Thyroid gland (tissue), 4 donors: ENCODE measurements at places on chromosomes 6 and 20.

DNA sequence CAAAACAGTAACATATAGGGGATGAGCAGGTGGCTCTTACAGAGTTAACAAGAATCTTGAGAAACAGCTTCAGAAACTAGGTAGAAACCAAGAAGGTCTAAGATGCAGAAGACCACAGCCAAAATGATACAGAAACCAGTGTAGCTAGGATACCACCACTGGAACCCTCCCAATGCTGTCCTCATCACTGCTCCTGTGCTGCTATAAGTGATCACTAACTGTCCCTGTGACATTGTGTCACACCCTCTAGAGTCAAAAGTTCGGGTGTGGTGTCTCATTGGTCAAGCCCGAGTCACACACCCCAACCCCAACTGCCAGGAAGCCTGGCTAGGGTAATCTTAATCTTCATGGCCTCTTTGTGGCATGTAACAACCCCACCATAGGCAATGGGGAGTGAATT is 153.1 kb downstream of the RCAN2 start:
- DNase-seq: no peak

- no peak for DNase-seq
Measured at GRCh38 chr20:52847029-52847660, 125.0 kb upstream of the TSHZ2 start.

- DNase-seq: peak; percentile 58
Measured at GRCh38 chr20:48690888-48691287, 136.9 kb downstream of the PREX1 start.

GRCh38 chr6:138651491-138651890 is 122.1 kb upstream of the CCDC28A start:
- no peak for DNase-seq

DNA sequence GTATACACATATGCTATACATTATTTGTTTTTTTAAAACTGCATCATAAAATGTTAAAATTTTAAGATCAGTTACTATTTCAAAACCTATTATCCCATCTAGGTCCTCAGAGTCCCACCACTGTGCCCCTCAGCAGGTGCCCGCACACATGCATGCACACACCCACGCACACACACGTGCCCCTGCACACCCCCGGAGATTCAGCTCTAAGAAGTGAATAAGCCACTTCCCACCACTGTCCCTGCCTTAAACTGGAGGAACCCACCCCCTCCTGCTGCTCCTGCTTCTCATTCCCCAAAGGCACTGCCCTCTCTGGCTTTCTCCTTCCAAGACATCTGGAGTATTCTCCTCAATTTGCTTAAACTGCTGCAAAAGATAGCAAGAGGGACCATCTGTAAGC is 5.4 kb upstream of the FAM210B start:
- no peak for DNase-seq

- DNase-seq: no peak
Measured at GRCh38 chr6:90149280-90149679, 147.4 kb downstream of the BACH2 start.

- DNase-seq: no peak
Measured at GRCh38 chr6:42774201-42774600, 7.7 kb upstream of the BICRAL start.

DNA sequence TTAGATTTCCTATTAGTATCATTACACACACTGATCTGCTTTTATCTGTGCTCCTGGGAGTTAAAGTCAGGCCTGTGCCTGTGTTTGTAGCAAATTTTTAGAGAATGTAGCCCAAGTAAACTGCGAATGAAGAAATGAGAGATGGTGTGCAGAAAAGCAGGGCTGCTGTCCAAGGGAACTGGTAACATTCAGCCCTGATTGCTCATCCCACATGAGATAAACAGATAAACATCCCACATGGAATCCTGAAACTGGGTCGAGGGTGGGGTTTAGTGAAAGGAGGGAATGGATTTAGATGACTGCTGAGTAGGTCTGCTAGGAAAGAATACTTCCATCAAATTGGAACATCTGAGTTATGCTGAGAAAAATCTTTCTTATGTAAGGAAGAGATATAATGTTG is 69.1 kb downstream of the GRIK2 start:
- DNase-seq: no peak

GRCh38 chr20:1867495-1868260 is 27.5 kb upstream of the SIRPA start:
- no peak for DNase-seq

DNA sequence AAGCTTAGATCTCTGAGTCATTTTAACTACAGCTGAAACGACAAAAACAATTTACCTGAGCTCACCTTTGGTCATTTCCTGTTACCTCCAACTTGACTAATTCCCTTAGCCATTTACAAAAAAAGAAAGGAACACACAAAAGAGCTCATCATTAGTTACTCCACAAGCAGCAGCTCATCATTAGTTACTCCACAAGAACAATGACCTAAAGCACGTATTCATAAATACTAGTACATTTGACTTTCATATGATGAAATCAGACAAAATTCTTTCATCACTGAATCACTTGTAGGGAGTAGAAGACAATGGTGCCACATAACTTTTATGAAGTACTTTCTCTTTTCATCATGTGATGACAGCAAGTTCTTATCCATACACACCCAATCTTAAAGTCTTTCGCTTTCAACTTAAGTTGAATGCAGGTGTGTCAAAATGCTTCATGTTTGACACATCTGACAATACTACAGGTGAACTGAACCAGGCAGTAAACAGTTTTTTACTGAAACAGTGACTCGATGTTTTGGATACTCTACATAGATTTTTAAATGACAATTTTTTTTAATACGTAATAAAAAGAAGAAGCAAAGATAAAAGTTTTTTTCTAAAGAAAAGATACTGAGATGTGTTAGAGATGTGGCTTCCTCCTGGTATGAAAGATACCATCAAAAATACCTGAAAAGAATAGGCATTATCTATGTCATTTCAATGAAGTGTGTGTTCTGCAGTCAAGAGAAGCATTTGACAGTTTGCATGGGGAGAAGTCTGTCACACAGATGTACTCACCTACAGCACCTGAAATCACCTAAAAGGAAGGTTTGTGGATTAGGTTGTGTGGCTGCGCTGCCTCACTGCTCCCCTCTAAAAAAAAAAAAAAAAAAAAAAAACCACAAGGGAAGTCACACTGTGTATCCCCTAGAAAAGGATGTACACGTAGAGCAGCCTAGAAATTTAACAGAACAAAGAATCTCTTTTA is 109.1 kb downstream of the PRDM1 start:
- DNase-seq: no peak

DNA sequence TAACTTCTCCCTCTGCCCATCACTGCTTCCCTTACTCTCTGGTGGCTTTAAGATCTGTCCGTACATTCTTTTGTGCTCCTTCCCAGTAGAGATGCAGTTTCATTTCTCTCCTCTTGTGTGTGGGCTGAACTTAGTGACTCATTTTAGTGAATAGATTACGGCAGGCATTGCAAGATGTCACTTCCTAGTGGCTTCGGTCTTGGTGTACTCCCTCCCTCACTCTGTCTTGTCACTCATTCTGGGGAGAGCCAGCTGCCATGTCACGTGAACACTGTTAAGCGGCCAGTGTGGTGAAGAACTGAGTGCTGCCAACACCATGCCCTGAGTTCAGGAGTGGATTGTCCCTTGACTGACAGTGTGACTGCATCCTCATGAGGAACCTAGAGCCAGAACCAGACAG is 115.9 kb downstream of the OTOR start:
- no peak for DNase-seq

GRCh38 chr20:34675993-34676641 is 775 bp downstream of the PIGU start:
- no peak for DNase-seq

GRCh38 chr6:166976636-166977035 is 20.3 kb upstream of the RNASET2 start:
- no peak for DNase-seq

DNA sequence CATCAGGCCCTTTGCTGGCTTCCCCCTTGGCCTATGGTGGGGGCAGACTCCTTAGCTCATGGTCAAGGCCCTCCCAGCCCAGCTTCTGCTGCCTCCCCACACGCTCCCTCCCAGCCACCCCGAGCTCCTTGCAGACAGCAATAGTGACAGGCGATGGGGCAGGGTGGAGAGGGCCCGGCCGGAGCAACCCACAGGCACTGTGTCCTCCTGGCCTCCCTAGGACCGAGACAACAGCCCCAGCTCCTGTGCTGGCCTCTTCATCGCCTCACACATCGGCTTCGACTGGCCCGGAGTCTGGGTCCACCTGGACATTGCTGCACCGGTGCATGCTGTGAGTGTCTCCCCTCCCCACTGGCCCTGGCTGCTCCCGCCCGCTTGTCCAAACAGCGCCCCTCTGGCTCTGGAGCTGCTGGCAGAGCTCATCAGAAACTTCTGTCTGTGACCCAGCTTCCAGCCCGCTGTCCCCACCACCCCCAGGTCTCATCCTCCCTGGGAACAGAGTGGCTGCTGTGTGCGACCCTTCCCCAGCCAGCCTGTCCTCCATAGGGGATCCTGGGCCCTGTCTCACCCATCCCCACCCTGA is 21.8 kb downstream of the NPEPL1 start:
- DNase-seq: no peak

- no peak for DNase-seq
Measured at GRCh38 chr6:113328886-113329381, 528.2 kb upstream of the MARCKS start.

- DNase-seq: no peak
Measured at GRCh38 chr6:69936674-69937363, 70.5 kb downstream of the COL19A1 start.

DNA sequence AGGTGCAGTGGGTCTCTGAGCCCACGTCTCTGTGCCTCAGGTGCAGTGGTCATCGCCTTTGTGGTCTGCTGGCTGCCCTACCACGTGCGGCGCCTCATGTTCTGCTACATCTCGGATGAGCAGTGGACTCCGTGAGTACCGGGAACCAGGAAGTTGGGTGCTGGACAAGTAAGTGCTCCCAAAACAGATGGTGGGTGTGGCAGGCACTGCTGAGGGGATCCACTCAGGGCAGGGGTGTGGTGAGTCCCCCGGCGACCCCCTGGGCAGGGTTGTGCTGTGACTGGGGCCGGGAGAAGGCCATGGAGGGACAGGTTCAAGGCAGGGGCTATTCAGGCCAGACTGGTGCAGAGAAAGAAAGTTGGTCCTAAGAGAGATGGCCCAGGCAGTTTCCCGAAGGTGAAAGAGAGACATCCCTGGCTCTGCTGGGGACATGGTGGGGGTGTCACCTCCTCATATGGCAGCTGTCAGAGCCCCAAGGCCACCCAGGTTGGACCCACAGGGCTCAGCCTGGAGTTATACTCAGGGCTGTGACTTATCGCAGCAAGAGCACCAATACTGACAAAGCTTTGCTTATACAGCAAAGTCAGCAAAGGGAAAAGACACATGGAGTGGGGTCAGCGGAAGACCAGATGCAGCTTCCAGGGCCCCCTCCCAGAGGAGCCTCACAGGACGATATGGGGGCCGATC is 37.9 kb upstream of the MRGBP start:
- no peak for DNase-seq

GRCh38 chr6:161200610-161201370 is 73.1 kb downstream of the AGPAT4 start:
- DNase-seq: no peak

DNA sequence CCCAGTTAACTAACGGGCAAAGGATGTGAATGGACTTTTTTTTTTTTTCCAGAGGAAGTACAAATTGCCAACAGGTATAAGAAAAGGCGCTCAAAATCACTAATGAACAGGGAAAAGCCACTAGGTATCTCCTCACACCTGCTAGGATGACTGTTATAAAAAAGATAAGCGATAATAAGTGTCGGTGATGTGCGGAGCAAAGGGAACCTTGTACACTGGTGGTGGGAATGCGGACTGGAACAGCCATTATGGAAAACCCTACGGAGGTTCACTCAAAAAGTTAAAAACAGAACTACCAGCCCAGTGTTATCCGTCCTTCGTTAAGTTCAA is 787 bp upstream of the RAB32 start:
- no peak for DNase-seq

DNA sequence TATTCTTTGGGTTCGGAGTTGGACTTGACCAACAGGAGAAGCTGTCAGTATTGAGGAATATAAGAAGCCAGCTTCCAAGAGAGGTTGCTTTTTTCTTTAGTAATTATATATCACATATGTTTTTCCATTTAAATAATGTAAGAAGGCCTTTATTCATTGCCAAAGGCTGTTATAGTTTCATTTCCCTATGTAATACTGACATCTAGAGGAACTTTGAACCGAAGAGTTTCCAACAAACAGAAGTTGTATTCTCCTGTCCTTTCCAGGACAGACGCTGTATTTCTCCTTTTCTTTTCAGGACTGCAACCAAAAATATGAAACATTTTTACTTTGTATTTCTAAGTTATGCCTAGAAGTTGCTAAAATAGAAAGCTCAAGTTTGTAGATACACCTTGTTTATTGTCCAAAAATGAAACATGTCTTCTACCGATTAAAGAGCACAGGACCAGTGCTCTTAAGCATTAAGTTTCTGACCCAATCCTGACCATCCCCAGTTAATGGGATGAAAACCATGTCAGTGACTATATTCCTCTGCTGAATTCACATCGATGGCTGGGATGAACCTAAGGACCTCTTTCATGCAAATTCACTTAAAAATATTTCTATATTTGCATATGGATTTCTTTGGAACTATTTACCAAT is 55.1 kb downstream of the MYLK4 start:
- DNase-seq: no peak

GRCh38 chr6:13049666-13050254 is 278.6 kb downstream of the TBC1D7 start:
- DNase-seq: no peak

GRCh38 chr6:158669145-158670035 is 19.5 kb downstream of the SYTL3 start:
- peak; percentile 22 for DNase-seq

DNA sequence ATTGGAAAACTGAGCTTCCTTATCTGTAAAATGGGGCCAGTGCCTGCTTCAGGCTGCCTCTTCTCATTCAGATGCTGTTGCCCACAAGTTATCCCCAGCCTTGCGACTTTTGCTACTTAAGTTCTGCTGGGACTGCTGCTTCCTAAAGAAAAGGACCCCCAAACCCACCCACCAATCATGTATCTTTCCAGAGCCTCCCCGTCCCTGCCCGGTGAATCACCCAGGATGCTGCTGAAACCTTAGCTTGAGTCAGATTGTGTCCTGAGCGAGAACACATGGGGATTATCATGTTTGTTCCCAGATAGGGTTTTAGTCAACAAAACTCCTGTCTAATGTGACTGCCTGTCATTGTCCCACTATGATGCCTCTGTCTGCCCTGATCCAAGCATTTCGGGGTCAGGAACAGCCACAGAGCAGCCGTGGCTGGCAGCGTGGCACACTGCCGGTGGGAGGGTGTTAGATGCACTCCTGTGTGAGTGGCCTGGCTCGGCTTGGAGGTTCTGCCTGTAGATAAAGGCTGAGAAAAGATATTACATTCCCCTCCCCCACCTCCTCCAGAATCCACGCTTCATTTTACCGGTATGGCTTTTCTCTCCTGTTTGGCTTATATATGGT is 79.9 kb downstream of the TOX2 start:
- no peak for DNase-seq

- DNase-seq: no peak
Measured at GRCh38 chr6:116349216-116349615, 21.5 kb upstream of the DSE start.

DNA sequence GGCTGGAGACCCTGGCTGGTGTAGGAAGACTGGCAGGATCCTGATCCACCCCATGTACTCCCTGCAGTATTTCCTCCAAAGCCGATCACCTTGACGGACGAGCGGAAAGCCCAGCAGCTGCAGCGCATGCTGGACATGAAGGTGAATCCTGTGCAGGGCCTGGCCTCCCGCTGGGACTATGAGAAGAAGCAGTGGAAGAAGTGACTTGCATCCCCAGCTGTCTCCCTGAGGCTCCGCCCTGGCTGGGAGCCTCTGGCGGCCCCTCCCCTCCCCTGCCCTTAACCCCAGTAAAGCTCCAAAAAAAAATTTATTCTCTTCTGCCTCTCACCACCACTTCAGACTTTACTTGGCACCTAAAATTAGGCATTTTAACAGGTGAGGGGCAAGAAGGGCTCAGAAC is 7.0 kb downstream of the COX4I2 start:
- no peak for DNase-seq
